SK-N-SH (cell line): ENCODE measurements at places on chromosomes 3 and 15.

- DNase-seq, result no peak
Measured at GRCh38 chr3:46460051-46460450, 4.7 kb downstream of the LTF start.

GRCh38 chr3:112908252-112908651 lies 61.6 kb upstream of the CD200R1L start:
- DNase-seq, result no peak

- peak; percentile 63 for DNase-seq
Measured at GRCh38 chr3:9399746-9400145, 2.3 kb downstream of the SETD5 start.

GRCh38 chr15:45186771-45187577 lies 792 bp downstream of the SHF start:
- DNase-seq, result peak; percentile 73

- peak; percentile 55 for DNase-seq
Measured at GRCh38 chr15:29571792-29572431, 250.4 kb downstream of the TJP1 start.

DNA sequence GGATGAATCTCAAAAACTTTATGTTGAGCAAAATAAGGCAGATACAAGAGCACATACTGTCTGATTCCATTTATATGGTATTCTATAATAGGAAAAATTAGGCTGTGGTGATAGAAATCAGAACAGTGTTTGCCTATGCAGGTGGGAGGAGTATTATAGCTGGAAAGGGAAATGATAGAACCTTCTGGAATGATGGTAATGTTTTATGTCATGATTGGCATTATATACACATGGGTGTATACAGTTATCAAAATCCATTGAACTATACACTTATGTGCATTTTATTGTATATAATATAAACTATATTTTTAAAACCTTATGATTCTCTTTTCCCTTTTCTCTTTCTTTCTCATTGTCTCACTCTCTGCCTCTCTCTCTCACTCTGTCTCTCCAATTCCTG lies 156.1 kb downstream of the THSD4 start:
- no peak for DNase-seq

DNA sequence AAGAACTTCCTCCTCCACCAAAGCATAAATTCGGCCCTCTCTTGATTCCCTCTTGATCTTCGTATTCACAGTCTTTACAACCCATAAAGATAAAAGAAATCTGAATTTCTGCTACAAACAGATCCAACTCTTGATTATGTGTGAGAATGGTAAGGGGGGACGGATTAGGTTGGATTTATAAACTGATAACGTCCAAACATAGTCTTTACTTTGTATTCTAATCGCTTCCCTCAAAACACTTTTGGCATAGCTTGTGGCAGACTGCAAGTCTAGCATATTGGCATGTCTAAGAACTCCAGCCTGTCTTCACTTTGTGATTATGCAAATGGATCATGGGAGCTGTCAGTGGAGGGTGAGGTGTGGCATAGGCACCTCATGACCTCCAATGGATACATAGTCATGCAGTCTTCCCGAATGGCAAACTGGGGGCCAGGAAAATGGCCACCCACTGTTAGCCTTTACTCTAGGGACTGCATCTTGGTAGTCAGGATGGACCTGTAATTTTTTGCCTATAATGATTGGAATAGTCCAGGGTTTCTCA lies 24.3 kb upstream of the GPR171 start:
- DNase-seq, result no peak

DNA sequence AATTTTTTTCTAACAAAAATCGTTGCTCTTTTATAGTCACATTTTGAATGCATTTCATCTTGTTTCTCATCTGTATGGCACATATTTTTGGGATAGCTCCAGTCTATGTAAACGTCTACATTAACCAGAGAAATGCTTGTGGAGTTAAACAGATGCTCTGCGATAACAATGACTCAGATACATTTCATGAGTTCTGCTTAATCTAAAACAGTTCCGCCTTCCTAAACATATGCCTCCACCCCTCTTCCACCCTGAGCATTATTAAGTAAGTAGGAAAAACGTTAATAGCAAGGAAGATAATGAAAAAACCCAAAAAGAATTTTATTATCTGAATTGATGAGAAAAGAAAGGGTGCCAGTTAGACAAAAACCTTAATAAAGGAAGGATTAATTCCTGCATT lies 396.1 kb downstream of the TUSC7 start:
- DNase-seq, result peak; percentile 48

GRCh38 chr3:117692416-117692995 lies 982.9 kb downstream of the TUSC7 start:
- DNase-seq, result no peak

DNA sequence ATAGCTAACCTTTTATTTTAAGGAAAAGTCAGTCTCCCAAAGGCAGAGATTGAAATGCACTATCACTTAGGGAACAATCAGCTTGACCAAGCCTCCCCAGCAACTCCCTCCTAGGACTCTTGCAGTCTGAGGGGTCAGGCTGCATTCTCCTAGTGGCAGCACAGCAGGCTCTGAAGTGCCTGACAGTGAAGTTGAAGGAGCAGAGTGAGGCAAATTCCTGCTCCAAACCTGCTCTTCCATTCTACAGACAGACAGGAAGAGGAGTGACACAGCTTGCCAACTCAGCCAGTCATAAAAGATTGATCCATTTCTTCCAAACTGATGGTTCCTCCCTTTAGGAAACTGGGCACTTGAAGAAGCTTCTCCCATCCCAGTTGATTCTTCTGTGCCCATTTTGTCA lies 43.9 kb upstream of the SMAD3 start:
- DNase-seq, result no peak

- DNase-seq, result no peak
Measured at GRCh38 chr3:120730576-120731542, 11.5 kb downstream of the RABL3 start.

DNA sequence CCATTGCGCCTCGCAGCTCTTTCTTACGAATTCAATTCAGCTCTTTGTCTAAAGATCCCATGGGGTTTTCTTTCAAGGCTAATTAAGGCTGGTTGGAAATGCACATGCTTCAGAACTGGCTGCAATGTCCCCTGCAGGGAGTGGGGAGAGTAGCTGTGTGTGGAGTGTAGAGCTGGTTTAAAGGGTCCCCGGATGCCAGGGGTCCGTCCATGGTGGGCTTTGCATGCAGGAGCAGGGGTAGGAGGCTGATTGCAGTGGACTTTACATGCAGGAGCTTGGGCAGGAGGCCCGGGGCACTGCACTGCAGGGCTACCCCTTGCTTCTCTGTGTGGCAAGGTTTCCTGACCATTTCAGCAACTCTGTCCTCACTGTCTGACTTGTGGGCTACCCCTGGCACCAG lies 261.6 kb upstream of the LYSMD4 start:
- no peak for DNase-seq

DNA sequence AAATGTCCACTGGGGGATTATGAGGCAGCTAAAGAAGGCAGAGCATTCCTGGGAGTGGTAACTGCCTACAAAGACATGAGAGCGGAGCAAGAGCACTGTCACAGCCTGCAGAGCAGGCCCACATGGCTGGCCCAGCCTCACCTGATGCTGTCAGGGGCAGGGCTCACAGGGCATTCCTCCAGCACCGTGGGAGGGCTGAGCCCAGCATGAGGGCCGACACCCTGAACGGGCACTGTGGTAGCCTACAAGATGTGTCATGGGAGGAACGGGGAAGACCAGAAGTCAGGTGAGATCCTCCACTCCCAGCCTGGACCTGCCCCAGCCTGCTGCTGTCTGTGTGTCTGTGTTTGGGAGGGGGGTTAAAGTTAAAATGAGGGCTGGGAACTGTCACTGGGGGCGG lies 30.1 kb downstream of the CCDC12 start:
- DNase-seq, result no peak

- DNase-seq, result no peak
Measured at GRCh38 chr3:20648921-20649381, 462.9 kb upstream of the SGO1 start.

DNA sequence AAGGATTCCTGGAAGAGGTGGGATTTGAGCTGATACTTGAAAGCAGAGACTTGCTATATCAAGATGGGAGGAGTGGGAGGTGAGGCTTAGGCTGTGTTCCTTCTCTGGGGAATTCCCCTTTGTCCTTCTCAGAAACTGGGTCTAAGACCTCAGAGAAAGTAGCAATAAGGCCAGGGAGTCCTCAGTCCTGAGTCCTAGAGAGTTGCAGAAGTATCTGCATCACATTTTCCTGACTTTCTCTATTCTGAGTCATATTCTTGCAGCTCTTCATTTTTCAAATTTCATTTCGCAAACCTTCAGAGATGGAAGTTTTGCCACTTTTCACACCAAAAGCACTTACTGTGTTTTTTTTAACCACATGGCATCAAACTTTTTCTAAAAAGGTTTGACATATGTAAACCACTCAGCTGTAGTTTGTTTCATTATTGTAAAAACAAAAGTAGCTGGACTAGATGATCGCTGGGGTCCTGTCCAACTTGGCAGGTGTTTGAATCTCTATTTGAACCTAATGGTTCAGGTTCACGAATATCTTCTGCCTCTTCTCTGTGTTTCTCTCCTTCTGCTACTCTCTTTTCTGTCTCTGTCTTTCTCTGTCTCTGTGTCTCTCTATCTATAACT lies 21.3 kb downstream of the COLQ start:
- DNase-seq, result no peak

- DNase-seq, result no peak
Measured at GRCh38 chr3:86913160-86913559, 77.8 kb downstream of the VGLL3 start.

DNA sequence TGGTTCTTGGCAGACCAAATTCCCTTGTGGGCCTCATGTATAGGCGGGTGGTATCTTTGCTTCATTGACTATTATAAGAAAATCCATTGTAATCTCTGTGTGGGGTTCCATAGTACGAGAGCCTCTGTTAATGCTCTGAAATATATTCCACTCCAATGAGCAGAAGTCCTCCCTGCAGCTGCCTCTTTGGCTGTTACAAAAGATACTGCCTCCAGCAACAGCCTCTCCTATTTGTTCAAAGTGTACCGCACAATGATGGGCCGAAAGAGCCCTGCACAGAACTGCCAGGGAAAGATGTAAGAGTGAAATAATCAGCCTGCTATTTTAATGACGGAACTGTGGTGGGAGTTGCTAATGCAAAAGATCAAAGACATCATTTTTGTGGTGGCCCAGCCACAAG lies 48.9 kb downstream of the GRK7 start:
- DNase-seq, result no peak

GRCh38 chr3:139555249-139555648 lies 15.7 kb upstream of the RBP1 start:
- no peak for DNase-seq

- no peak for DNase-seq
Measured at GRCh38 chr3:57592306-57592705, 4.8 kb downstream of the ARF4 start.

DNA sequence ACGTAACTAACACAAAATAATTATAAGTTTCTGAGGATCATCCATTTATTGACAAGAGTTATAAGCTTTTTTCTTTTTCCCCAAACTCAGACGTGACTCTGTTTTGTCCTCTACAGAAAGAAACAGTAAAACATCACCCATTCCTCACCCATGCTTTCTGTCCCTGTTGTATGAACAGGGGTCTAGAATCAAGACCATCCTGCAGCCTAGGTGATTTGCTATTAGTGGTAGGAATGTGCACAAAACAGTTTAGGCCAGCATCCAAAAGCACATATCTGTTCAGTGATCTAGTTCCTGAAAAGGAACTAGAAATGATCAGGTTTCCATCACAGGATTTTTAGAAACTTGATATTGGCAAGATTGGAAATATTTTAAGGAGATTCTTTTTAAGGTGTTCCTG lies 527.6 kb downstream of the SOX2 start:
- no peak for DNase-seq

DNA sequence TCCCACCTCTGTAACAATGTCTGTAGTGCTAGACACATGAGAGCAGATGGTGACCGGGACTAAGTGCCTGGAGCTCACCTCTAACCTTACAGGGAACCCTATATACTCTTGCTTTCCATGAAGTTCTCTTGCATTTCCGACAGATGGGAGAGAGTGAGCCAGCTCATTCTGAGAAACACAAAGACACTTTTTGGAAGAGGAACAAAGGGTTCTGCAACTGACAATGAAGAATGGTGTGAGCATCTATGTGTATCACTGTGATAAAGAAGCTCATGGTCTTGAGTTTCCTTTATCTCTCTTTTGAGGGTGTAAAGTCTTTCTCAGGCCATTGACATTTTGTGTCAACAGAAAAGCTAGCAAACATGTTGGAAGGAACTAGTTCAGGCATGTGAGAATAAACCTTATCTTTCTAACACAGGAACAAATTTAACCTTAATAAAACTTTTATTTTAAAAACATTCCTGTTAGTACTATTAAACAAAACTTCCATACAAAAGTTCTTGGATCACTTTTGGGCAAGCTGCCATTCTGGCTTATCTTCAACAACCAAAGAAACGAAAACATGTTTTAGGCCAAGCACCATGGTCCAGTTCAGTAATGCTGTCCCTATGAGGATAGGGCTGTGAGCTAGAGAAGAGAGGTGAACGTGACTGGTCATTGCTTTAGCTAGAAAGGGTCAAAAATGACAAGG lies 142.7 kb downstream of the THRB start:
- DNase-seq, result no peak

GRCh38 chr3:129936757-129937156 lies 37.8 kb upstream of the TRH start:
- DNase-seq, result no peak

GRCh38 chr3:146166415-146166821 lies 5.4 kb upstream of the PLOD2 start:
- DNase-seq, result no peak

GRCh38 chr3:64484289-64484992 lies 203.4 kb downstream of the ADAMTS9 start:
- peak; percentile 76 for DNase-seq

DNA sequence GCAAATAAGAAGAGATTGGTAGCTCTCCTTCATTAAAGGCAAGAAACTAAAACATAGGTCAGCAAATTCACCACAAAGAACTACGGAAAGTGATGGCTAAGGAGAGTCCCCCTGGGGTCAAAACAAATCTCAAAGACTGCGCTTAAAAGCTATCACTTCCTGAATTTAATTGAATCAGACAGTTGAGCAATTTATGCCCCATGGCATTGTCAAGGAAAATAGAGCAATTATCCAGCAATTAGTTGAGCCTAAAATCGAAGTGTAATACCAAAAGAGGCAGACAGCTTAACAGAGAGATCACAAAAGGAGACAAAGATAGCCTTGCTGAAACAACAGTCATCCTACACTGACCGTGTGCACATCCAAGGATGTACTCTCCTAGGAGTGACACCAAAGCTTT lies 74.4 kb upstream of the SCN10A start:
- no peak for DNase-seq

DNA sequence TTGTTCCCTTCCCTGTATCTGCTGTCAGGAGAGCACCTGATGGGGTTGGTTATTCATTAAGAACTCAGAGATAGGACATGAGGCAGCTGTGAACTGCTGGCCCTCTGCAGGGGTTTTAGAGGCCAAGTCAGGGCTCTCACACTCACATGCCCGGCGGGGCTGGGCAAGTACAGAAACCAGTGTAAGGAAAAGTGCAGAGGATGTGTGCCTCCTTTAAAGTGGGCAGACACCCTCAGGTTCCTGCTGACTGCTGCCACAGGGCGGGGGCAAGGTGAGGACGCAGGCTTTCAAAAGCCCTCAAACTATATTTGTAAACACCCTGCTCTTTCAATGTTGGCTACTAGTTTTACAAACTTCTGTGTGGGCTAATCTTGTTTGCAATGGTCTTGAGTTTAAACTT lies 22.4 kb downstream of the CXCR6 start:
- no peak for DNase-seq
